ENCODE measurements at places on chromosomes 5 and 9. TPM values are rescaled to one million over a fixed set of nuclear protein-coding genes. Genes with fewer than 3 reads are reported as not detected.

Gene IRX2
- not detected for total RNA-seq

Gene CDKN2B-AS1
- total RNA-seq: 0.20 TPM

Gene AGXT2
- not detected for total RNA-seq

Gene CARTPT
- total RNA-seq: not detected

Gene C1QTNF2
- total RNA-seq: not detected

Gene STKLD1
- 1.1 TPM for total RNA-seq

Gene IL4
- total RNA-seq: not detected

Gene CDHR2
- total RNA-seq: 0.05 TPM

Gene ALDOB
- not detected for total RNA-seq

Gene SLCO4C1
- 0.10 TPM for total RNA-seq

Gene NIM1K
- 0.14 TPM for total RNA-seq
